Mesenteric fat pad (tissue), 1 donor: ENCODE measurements at places on chromosomes 13 and 19.

GRCh38 chr13:31540281-31540680 is 199.0 kb upstream of the RXFP2 start:
- DNase-seq = no peak

DNA sequence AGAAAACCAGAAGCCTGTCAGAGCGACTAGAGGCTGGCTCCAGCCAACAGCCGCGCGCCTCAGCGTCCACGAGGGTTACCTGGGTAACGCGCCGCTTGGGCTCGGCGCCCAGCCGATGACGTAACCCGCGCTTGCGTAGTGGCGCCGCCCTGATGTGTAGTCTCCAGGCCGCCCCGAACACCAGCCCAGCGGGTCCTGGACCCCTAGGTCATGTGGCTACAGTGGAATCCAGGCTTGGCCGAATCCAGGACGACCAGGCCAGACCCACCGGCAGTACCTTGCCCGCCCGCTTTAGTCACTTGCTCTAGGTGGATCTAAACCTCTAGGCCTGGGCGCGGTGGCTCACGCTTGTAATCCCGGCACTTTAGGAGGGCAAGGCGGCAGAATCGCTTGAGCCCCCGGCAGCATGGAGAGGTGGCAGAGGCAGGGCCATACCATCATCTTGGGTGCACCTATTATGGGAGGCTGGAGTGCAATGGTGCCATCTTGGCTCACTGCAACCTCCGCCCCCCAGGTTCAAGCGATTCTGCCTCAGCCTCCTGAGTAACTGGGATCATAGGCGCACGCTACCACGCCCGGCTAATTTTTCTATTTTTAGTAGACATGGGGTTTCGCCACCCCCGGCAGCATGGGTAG is 7.2 kb upstream of the ZNF606 start:
- peak; percentile 94 for DNase-seq

- DNase-seq = peak; percentile 59
Observed at GRCh38 chr19:31317570-31317969, 31.7 kb downstream of the TSHZ3 start.

DNA sequence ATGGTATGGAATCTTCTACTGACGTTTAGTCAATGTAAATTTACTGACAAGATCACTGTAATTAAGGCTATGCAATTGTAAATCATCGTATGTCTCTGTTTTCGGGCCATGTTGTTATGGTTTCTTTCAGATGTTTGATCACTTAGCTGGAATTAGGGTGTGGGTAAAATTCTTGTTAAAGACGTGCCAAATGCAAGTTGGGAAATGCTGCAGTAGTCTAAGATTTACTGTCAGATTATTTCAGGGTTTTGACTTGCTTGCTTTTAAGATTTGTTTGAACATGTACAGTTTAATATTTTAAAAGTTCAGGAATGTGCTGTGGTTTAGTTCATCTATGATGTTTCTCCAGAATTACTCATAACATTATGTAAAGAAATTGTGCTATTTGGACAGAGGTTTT is 10.8 kb downstream of the NDFIP2 start:
- DNase-seq = no peak

DNA sequence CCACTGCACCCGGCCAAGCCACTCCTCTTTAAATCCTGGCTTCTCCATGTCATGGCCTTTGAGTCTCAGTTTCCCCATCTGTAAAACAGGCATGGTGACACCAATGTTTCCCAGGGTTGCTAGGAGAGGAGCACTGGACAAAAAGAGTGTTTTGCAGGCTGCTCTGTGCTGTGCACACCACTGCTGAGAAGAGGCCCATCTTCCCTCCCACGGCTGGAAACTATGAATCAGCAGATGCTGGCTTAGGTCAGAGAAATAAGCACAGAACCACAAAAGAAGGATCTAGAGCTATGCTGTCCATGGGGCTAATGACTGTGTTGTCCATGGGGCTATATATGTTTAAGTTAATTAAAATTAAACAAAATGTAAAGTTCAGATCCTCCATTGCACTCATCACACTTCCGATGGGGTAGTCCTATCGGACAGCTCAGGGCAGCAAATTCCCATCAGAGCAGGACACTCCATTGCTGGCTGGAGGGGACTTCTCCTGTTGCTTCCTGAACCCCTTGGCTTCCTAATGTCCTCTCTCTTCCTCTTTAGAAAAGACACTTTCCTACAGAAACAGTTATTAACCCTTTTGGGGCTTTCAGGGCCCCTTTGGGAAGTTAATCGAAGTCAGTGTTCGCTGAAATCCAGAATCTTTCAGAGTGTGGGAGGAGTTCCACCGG is 37.1 kb downstream of the TSHZ3 start:
- DNase-seq = no peak

DNA sequence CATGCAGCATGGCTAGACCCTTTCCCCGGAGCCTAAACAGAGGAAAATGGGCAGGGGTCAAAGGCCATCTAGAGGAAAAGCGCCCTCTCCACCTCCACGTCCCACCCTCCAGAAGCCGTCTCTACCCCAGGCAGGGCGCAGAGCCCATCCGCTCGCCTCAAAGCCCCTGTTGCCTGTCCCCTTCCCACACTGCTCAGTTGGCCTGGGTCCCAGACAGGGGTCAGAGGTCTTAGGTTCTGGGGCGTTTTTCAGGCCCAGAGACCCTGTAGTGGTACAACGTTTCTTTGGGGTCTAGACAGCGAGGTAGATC is 285 bp downstream of the TMEM143 start:
- DNase-seq = no peak

- DNase-seq = no peak
Observed at GRCh38 chr19:46487802-46488445, 7.7 kb downstream of the PNMA8B start.

DNA sequence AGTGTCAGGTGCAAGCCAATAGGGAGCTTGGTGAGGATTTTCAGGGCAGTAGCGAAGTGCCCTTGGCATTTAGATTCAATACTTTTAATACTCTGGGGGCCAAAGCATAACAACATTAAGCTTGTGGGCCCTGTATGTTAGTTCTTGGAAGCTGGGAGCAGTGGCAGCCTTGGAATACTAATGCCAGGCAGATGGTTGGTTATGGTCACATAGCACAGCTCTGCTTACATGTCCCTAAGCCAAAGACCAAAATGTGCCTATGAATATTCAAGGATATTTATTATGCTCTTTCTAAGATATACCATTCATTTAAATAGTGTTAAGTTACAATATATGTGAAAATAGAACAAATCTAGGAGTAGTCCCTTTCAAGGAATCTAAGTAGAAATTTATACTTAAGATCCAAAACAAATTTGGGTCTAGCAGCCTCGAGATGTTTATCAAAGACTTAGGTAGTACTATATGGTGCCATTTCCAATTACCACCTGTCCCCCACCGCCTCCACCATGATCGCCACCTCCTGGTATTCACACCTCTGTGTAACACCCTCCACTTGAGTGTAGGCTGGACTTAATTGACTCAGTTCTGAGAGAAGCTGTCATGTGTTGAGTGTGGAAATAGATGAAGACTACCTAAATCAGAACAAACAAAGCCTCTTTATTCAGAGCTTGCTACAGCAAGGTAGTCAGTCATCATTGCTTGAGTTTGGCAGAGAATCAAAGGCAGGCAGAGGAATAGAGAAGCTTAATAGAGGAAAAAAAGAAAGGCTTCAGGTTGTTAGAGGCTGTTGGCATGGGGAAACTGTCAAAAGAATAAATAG is 261.0 kb downstream of the GPC5 start:
- no peak for DNase-seq

DNA sequence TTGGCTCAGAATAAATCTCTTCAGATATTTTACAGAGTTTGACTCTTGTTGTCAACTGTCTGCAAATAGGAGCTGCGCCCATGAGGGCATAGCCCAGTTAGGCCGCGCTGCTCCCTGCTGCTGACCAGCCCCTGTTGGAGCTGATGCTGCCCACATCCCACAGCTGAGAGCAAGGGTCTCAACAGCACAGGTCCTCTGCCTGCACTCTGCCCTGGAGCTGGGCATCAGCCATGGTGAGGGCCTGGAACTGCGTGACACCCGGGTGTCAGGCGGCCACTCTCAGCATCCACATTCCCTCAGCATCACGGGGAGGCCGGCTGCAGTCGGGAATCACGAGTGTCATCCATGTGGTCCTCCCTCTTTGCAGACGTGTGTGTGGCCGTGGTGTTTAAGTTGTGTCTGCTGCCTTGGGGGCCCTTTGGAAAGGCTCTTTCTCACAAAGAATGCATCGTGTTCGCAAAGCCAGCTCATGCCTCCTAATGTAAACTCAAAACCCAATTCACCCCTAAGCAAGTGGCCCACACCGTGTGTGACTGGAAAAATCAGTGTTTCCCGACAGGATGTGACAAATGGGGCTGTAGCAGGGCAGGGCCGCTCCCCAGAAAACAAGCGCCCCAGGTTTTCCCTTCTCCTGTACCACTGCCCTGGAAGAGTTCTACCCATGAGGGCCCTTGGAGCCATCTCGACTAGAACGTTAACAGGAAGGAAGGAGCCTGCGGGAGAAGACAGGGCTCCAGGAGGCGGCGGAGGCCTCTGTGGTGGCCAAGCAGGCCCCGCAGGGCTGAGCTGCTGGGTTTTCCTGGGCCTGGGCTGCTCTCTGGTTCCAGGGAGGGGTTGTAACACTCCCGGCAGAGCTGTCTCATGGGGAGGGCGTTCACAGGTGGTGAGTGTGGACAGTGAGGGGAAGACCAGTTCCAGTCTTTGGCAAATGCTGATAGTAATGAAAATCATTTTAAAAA is 20.3 kb downstream of the ATP11A start:
- no peak for DNase-seq

- no peak for DNase-seq
Observed at GRCh38 chr19:1420590-1420989, 13.2 kb downstream of the DAZAP1 start.
